ENCODE measurements at places on chromosomes 1 and 21. TPM values are rescaled to one million over a fixed set of nuclear protein-coding genes. Genes with fewer than 3 reads are reported as not detected.

OR2T27 gene
- not detected for total RNA-seq

BMP8B gene
- total RNA-seq = 0.74 TPM

SLC37A1 gene
- total RNA-seq = 7.0 TPM

HUNK gene
- 0.55 TPM for total RNA-seq

CGN gene
- total RNA-seq = 0.13 TPM

YRDC gene
- 16.2 TPM for total RNA-seq

GJB3 gene
- total RNA-seq = not detected

DNA sequence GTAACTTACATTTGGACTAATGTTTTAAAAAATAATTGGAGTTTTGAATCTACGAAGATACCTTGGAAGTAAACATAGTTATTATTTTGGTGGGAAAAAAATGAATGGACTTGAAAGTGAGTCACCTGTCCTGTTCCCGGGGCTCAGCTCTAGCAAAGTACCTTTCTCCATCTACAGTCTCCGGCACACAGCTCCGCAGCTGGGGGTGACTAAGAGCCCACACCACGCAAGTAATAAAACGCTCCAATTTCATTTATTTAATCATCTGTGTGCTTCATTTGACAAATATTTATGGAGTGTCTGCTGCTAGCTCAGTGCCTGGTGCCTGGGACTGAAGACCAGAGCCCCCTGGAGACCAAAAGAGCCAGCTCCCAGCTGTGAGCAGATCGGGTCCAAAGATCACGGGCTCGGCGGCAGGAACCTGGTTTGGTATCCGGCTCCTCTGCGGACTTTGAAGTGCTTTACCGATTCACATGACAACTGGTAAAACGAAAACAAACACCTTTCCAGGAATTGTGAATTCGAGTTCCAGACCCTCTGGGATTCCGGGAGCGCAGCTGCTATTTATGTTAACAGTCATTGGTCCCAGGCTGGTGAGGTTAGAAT, 1.7 kb upstream of the RIPK4 start:
- no peak for DNase-seq

GRCh38 chr1:151513626-151514121, 2.5 kb downstream of the CGN start:
- DNase-seq = no peak

- DNase-seq = no peak
These were observed 31.3 kb upstream of the GUCA2A start for GRCh38 chr1:42195841-42196240.

DNA sequence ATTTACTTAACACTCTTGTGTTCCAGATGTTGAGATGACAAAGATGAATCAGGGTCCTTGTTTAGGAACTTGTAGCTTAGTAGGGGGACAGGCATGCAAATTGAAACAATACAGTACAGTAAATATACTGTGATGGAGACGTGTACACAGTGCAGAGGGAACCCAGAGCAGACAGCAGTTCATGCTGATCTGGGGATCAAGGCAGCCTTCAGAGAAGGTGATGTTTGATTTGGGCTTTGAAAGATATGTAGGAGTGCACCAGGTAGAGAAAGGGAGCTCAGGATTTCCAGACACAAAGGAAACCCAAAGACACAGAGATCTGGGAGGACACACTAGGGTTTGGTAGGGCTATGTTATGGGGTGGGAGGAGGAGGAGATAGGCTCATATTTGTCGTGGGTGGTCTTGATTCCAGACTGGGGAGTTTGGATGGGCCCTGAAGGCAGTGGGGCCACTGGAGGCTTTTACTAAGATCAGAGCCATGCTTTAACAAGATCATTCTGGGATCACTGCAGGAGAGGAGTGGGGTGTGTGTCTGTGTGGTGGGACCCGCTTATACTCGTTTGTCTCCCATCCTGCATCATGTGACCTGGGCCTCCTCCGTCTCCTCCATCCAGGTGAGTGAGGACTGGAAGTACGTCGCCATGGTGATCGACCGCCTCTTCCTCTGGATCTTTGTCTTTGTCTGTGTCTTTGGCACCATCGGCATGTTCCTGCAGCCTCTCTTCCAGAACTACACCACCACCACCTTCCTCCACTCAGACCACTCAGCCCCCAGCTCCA, 7.8 kb downstream of the CHRNB2 start:
- no peak for DNase-seq

GRCh38 chr1:194102607-194103006, 916.2 kb upstream of the B3GALT2 start:
- no peak for DNase-seq

GRCh38 chr1:21152423-21153100, 24.1 kb downstream of the EIF4G3 start:
- DNase-seq = no peak

- DNase-seq = no peak
These were observed 59.2 kb upstream of the TARBP1 start for GRCh38 chr1:234538062-234538731.

DNA sequence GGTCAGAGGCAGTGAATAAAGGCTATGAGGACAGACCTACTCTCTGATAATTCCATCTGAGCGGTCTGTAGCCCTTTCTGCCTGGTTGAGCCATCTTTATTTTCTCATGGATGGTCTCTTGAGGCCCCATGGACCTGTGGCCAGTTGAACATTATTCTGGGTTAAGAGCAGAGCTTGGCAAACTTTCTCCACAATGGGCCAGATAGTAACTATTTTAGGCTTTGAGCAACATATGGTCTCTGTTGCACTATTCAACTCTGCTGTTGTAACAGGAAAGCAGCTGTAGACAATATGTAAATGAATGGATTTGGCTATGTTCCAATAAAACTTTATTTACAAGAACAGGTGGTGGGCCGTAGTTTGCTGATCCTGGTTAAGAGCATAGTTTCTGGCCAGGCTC, 62.7 kb downstream of the KAZN start:
- DNase-seq = no peak

DNA sequence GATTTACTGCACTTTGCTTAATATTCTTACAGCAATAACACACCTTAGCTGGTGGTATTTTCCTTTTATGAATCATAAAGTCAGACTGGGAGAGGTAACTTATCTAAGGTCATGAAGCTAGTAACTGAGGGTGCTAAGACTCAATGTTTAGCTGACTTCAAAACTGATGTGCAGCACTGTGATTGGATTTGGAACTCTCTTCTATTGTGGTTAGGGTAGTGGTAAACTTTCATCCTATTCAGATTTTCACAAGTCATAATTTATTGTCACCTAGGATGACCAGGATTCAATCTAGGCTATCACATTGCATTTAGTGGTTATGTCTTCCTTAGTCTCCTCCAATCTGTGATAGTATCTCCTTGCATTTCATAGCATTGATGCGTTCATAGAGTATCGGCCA, 18.9 kb downstream of the EPB41 start:
- DNase-seq = no peak

GRCh38 chr1:56831871-56832693, 12.9 kb upstream of the FYB2 start:
- no peak for DNase-seq

- no peak for DNase-seq
These were observed 45.5 kb downstream of the DHRS3 start for GRCh38 chr1:12572522-12572921.

DNA sequence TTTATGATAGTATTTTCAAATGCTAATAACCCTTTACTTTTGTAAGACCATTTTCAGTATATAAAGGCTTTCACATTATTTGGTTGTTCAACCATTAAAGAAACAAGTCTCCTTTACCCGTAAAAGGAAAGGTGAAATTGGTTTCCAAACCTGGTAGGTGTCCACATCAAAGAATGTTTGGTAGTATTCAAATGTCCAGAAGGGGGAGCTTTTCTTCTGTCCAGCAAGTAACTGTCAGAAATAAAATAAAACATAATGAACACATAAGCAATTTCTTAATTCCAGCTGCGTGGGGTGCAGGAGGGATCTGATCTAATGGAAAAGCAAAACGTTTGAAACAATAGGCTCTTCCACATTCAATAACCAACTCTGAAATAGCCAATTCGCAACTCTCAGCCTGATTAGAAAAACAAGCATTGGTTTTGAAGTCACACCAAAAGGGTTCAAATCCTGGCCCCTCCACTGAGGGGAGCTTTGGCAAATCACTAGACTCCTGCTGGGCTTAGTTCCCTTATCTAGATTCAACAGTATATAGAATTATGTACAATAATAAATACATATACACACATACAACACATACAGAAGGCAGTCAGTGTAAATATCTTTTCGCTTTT, 11.0 kb downstream of the YIPF1 start:
- DNase-seq = no peak

DNA sequence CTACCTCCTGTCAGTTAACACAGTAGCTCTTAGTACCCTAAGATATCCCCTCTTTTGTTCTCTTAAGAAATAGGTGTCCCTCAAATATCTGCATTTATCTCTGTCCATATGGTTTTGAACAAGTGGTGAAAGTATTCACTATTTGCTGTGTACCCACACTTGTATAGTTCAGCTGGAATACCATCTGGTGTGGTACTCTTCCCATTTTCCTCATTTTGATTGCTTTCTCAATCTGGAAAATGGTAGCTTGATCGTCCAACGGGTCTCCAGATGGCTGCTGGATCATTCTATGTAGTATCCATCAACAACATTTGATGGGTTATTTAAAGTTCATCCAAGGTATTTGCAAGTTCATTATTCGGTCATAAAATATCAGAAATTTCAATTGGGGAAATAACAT, 100.3 kb upstream of the DPYD start:
- no peak for DNase-seq

GRCh38 chr1:74964508-74965102, 169.6 kb upstream of the LHX8 start:
- DNase-seq = no peak

- no peak for DNase-seq
These were observed 36.6 kb downstream of the RIMKLA start for GRCh38 chr1:42417166-42417565.

GRCh38 chr1:232519186-232519585, 110.7 kb downstream of the SIPA1L2 start:
- DNase-seq = no peak

- no peak for DNase-seq
These were observed 246 bp downstream of the ATP2B4 start for GRCh38 chr1:203626910-203627246.
